ENCODE measurements at places on chromosomes 4 and X. TPM values are rescaled to one million over a fixed set of nuclear protein-coding genes. Genes with fewer than 3 reads are reported as not detected.

The FGF13 gene
- 17.9 TPM for total RNA-seq

The AR gene
- 2.9 TPM for total RNA-seq

The TASL gene
- total RNA-seq: not detected

The HEPH gene
- 1.4 TPM for total RNA-seq

GRCh38 chr4:156790866-156791265, 180.7 kb downstream of the PDGFC start:
- no peak for DNase-seq

GRCh38 chr4:7941111-7941964, 1.7 kb upstream of the AFAP1 start:
- DNase-seq: no peak

DNA sequence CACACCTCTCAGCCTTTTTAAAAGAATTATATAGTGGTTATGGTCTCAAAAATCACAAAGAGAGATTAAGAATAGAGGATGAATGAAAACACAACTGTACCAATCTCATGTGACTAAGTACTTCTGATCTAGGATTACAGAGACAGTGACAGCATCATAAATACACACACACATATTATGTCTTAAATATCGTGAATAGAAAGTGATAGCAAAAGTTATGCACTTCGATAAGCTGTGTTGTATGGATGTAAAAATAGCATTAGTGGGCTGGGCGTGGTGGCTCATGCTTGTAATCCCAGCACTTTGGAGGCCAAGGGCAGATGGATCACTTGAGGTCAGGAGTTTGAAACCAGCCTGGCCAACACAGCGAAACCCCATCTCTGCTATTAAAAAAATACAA, 25.0 kb downstream of the GYPA start:
- no peak for DNase-seq

GRCh38 chr4:101253121-101253520, 94.2 kb downstream of the PPP3CA start:
- DNase-seq: peak; percentile 44

Data from dermis blood vessel endothelial cell (primary cell).